Amniotic epithelial cell (primary cell): ENCODE measurements at places on chromosomes 2 and 18.

- no peak for DNase-seq
Measured at GRCh38 chr2:223418131-223418530, 184.0 kb downstream of the SCG2 start.

GRCh38 chr2:84717302-84717701 lies 163.6 kb downstream of the TRABD2A start:
- DNase-seq, result no peak

DNA sequence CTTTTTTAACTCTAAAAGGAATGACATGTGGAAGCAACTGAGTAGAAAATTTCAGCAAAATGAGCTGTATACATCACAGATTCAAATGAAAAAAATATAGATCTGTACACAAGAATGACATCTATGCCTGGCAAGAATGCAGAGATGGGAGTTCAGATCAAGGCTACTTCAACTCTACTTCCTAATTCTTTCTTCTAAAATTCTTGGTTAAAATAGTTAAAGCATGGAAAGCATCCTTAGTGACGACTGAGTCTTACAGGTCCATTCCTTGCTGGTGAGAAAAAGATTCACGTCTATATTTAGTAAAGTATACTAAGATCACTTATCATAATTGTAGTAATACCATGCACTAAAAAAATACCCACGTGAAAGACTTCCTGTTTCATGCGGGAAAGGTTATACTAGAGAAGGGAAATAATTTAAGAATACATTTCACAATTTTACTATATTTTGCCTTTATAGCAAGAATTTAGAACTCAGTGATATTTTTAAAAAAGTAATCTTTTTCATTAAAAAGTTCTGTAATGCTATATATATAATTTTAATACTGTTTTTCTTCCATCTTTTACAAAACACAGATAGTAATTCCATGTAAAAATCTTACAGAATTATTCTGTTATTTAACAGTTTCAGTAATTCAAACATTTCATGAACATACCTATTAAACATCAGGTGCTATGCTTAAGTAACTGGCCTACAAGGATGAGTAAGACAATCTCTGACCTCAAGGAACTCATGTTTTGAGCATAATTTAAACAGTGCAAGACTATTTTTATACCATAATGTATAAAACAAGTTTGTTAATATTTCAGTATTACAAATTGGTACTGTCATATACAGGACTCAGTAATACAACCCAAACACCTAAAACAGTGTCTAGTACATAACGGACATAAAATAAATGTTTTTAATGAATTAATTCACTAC lies 159.6 kb downstream of the BAZ2B start:
- DNase-seq, result no peak

- no peak for DNase-seq
Measured at GRCh38 chr18:78675231-78675630, 304.4 kb upstream of the SALL3 start.

DNA sequence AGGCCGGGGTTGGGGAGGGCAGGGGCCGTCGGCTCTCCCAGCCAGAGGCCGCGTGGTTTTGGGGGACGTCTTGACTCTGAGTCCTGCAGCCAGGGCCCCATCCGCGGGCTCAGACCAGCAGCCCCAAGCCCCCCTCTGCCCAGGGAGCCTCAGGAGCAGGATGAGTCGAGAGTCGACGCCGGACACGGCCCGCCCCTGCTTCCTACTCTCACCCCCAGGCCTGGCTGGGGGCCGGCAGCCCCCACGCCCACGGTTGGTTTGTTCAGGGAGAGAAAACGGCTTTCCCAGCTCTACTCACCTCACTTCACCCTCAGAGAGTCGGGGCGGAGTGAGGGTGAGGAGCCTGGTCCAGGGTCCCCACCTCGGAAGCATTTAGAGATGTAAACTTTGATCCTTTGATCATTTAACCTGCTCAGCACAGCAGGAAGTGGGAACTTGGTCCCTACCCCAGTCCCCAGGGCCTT lies 6.9 kb downstream of the SNORC start:
- no peak for DNase-seq

DNA sequence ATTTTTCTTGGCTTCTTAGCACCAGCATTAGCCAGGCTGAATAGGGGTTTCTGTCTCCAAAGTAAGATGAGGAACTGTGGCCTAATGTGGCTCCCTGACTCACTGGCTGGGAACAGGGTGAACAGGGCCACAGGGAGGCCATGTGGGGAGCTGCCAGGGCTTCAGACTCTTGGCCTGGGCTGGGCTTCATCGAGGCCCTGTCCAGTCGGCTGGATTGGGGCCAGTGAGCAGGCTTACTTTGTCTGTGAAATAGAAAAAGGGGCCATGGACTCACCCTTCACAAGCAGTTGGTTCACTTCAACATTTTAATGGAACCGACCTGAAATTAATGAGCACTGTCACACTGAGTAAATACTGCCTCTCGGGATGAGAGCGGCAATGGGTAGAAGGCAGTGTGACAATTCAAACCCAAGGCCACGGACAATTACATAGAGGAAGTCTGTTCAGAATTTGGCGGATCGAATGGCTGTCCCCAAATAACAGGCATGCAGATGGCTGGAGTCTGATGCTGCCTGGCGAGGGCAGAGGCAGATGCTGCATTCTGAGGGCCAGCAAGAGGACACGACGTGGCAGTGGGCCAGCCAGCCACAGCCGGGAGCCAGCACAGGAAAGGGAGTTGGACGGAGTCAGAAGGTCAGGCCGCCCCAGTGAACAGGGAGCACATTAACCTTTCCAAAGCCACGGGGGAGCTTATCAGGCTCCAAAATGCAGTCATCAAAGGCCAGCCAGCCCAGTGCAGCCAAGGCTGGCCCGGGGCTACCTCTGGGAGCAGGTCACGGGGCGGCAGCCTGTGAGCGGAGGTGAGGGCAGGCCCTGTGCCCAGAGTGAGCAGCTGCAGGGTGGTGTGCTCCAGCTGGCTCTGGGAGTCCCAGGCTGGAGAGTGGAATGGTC lies 146.6 kb upstream of the REV1 start:
- no peak for DNase-seq

DNA sequence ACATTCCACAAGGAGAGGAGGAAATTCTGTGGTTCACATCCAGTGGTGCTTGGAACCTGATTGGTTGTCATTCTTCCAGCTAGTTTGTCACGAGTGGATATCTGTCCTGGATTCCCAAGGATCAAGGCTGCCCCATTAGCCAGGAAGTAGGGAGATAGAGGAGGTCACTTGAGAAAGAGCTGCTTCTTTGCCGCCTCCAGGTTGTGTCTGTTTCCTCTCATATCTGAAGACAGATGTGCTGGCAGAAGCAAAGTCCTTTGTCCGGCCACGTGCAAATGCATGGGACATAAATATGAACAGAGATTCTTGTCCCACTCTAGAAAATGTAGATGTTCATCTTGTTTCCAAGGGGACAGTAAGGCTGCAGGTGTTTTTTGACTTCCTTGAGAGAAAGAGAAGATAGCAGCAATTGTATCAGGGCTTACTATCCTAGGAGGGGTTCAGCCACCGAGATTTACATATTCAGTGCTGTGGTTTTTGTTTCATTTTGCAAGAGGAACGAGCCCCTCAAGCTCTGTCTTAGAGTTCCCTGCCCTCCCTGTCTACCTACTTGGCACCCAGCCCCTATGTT lies 174.4 kb downstream of the RPIA start:
- peak; percentile 52 for DNase-seq

DNA sequence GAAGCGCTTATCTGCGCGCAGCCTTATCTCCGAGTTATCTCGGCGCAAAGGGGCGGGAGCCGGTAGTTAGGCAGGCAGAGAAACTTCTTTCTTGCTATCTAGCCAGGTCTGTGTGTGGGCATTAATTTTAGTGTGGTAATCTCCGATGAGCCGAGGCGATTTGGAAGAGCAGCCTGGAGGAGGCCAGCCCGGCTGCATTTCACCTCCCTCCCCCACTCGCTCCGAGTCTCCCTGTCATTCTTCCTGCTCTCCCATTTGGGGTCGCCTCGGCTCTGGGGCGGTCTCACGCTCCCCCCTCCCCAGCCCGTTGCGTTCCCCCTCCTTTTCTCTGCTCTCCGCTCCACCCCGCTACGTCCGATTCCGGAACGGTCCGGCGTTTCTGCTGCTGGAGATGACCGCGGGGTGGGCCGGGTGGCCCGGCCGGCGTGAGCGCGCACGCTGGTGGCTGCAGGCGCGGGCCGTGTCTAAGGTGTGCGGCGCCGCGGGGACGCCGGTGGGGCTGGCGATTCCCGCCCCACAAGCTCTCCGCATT lies 566 bp downstream of the GATA6 start:
- peak; percentile 87 for DNase-seq

- DNase-seq, result peak; percentile 42
Measured at GRCh38 chr18:68428661-68429060, 286.2 kb downstream of the TMX3 start.

- DNase-seq, result no peak
Measured at GRCh38 chr2:48189552-48190228, 283.4 kb upstream of the FBXO11 start.

GRCh38 chr2:43408407-43409160 lies 182.2 kb upstream of the ZFP36L2 start:
- no peak for DNase-seq

GRCh38 chr2:198950803-198951202 lies 506.9 kb downstream of the SATB2 start:
- no peak for DNase-seq

DNA sequence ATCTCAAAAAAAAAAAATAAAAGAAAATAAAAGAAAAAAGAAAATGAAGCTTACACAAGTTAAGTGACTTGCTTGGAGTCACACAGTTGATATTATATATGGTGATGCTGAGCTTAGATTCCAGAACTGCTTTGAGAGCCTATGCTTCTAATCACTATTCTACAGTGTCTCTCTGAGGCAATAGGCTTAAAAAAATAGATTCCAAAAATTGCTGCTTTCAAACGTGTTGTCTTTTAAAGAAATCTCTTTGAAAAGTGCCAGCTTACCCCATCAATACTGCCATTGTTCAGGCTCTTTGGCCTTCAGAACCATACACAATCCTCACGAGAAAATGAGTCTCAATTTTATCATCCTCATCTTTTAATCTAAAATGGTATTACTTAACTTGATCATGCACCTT lies 102.6 kb downstream of the CDK15 start:
- DNase-seq, result peak; percentile 12

DNA sequence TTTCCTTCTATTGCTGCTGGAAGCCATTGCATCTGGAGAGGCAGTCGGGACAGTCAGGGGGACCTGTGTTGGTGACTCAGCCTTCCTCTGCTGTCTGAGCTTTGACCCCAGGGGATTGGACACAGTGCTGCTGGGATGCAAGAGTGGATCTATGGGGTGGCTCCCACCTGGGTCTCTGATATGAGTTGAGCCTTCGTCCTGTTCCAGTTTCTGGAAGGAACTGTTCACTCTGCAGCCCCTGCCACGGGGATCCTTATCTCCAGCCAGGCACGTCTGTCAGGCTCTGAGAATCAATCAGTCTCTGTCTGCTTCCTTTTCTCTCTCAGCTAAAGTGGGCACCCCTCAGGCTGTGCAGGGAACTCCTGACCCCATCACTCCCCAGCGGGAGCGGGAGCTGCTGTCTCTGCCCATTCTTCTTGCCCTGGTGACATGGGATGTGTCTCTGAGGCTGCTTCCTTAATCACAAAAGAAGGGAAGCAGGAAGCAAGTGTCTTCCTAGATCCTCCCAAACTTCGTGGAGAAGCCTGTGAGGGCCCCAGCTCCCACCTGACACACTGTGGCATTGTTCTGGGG lies 51.7 kb downstream of the ARHGAP28 start:
- DNase-seq, result no peak

DNA sequence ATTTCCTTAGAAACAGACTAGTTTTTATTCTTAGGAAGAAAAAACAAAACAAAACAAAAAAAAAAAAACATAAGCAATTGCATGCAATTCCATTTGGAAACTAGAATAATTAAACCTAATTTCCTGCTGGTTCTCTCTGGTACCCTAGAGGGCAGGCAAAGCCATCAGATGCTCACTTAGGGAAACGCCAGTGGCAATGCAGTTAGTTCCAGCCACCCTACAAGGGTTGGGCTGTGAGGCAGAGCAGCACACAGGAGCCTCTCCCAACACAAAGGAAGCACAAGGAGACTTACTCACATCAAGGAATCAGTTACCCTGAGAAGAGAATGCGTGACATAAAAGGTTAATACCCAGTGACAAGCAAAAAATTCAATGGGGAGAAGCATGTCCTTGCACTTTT lies 28.8 kb downstream of the CCDC93 start:
- no peak for DNase-seq

DNA sequence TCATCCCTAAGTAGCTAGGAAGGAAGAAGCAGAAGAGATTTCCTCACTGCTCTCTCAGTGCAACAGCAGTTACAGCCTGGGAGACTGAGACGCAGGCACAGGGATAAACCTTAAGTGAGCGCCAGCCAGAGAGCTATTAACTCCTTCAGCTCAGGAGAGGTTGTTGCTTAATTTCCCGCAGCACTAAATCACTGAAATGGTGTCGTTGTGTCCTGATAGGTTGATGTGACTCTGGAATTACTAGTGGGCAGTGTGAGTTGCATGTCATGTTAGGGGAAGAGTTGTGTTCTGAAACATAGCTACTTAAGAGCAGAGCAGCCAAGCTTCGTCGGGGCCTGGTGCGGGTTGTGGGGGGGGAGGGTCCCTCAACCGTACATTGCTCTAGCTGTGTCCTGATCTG lies 225.8 kb downstream of the NAPG start:
- peak; percentile 37 for DNase-seq

DNA sequence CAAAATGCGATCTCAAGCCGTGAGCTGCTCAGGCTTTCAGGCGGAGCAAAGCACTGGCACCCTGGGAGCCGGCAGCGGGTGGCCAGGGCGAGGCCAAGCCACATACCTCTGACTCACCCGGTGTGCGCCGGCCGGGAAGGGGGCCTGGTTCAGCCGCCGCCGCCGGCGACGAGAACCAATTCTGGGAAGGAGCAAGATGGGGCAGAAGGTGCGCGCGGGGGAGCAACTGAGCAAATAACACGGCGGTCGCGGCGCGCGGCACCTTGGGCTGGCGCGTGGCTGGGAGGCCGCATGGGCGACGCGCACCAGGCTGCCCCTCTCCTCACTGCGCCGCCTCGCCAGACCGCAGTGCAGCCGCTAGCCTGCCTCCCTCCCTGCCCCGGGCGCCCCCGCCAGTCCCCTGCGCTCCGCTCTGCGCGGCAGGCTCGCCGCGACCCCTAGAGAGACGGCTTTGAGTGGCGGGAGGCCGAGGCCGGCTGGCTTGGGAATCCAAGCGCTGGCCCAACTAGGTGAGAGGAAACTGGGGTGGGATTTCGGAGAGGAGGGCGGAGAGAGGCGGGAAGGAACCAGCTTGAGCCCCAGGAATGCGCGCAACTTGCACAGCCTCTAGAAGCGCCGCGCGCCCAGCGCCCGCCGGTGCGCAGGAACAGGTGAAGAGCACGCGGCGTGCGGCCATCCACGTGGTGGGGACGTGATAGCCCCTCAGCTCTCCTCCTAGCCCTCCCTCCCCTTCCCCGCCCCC lies 3.2 kb downstream of the NRP2 start:
- DNase-seq, result peak; percentile 57

GRCh38 chr2:120313695-120314615 lies 32.0 kb upstream of the INHBB start:
- no peak for DNase-seq

- no peak for DNase-seq
Measured at GRCh38 chr18:23209796-23210195, 74.5 kb downstream of the CABLES1 start.

DNA sequence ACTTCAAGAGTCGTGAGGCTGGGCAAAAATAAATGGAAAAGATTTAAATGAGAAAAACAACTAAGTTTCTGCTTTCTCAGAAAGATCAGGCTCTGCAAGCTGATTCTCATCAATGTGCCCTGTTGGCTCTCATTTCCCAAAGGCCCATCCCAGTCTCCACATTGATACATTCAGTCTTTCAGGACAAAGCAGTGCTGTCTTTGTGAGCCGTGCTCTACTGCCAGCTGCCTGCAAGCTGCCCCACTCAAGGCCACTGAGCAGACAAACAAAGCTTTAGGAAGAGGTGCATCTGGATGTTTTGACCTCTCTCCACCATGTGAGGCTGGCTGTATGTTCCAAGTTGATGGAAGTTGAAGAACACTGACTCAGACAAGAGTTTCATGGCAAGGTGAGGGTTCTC lies 48.8 kb downstream of the FSHR start:
- DNase-seq, result no peak
